ENCODE measurements at places on chromosomes 7 and 10.

DNA sequence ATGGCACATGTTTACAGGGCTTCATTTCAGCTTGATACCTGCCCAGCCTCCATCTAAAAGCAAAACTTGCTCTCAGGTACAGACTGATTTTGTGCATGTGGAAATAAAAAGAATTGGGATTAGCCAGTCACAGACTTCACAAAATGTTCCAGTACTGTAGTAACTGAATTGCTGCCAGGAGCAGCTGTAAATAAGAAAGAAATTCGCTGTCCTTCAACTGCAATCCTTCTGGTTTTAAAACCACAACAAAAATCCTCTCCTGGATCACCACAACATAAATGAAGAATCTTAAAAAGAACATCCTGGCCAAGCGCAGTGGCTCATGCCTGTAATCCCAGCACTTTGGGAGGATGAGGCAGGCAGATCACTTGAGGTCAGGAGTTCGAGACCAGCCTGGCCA lies 3.9 kb upstream of the MIOS start:
- DNase-seq = no peak

DNA sequence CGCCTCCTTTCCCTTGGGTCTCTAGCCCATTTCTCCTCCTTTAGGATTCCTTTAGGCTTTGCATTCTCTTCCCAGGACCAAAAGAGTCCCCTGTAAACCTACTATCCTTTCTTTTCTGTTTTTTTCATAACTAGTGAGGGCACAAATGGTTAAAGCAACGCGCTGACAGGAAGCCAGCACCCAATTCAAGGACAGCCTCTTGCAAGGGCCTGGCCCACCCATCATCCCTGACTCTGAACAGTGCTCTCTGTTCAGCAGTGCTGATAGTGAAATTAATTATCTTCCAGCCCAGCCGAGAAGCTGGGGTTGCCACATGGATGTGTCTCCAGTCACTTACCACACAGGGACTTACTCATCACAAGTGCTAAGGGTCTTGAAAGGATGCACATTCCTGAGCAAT lies 38.3 kb upstream of the RNF32 start:
- DNase-seq = no peak

DNA sequence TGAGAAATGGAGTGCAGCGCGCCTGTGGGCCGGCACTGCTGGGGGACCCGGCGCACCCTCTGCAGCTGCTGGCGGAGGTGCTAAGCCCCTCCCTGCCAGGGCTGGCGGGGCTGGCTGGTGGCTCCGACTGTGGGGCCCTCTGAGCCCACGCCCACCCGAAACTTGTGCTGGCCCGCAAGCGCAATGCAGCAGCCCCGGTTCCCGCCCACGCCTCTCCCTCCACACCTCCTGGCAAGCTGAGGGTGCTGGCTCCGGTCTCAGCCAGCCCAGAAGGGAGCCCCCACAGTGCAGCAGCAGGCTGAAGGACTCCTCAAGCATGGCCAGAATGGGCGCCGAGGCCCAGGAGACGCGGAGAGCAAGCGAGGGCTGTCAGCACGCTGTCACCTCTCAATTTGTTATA lies 1063.0 kb upstream of the AUTS2 start:
- DNase-seq = no peak

DNA sequence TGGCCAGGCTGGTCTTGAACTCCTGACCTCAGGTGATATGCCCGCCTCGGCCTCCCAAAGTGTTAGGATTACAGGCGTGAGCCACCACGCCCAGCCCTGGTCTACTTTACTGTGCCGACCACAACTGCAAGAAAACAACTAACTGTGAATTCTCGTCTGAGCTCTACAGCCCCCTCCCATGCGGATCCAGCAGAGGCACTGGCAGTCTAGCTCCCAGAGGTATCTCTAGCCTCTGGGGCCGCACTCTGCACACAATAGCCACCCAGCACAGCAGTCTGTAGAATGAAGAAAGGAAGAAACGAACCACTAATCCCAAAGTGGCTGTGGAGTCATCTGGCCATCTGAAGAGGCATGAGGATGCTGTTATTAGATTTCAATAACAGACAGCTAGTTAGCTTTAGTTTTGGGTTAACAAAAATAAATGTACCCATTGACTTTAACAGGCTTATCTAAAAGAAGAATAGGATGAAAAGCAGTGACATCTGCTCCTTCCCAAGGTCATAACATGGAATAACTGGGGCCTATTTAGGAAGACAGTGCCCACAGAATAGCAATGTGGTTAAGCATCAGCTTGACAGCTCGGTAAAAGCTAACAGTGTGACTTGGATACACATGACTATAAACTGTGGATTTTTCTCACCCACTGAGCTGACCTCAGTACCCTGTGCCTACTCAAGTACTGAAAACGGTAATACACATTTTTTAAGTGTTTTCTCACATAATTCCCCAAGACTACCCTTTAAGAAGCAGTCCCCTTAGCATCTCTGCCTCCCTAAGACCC lies 131.9 kb downstream of the TNS3 start:
- no peak for DNase-seq

GRCh38 chr10:123837756-123838155 lies 53.9 kb downstream of the CPXM2 start:
- no peak for DNase-seq
